ENCODE measurements at places on chromosomes 12 and 14.

DNA sequence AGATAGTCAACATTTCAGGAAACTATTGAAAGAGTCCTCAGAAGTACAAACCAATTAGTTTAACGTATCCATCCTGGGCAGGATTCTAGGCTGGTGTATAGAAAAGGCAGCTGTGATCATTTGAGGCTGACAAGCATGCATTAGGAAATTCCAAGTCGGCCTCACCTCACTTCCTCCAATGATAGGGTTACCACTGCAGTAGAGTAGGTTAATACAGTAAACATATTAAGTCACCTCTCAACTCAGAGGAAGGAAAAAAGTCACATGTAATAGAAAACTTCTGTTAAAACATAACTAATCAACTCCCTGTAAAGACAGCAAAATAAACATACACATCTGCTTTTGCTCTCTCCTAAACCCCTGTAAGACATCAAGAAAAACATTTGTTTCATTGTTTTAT is 33.5 kb downstream of the MED13L start:
- DNase-seq: no peak

DNA sequence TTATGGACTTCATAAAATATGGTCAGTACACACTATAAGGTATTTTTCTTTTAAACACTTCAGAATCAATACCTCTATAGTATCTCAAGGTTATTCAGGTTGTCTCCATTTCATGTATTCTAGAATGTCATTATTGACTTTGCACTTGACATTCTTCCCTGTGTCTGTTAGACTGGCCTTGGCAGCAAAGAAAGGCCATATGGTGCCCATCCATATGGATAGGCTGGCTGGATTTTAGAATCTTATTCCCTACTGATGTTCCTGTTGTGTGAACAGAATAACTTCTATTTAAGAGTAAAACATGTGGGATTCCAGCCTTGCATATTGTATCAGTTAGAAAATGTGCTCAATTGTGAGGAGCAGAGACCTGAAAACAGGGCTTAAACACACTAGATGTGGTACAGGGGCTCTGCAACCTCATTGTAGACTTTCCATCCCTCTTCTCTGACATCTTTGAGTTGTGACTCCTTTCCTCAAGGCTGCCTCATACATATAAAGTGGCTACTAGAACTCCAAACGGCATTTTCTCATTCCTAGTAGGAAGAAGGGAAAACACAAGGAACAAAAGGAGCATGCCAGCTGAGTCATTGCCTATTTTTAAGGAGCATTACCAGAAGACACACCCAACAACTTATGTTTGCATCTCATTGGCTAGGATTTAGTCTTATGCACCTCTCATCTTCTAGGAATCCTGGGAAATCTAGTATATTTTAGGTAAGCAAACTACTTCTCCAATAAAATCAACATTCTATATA is 221.2 kb upstream of the TMPO start:
- DNase-seq: no peak

DNA sequence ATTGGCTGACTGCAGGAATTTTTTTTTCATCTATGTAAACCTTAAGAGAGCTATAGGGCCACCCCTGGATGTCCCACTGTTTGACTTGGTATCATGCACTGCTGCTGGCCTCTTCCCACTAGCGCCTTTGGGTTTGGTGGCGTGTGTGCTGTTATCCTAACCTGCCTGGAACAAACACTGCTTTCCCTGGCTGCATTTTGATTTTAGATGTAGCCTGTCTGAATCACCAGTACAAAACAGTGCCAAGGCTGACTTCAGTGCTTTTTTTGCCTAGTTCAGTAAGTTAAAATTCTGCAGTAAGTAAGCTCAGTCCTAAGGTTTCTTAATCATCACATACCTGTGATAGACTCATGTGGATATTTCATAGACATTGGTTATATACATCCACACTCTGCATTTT is 99.2 kb downstream of the EML1 start:
- DNase-seq: no peak

GRCh38 chr14:92463141-92463540 is 50.4 kb upstream of the RIN3 start:
- no peak for DNase-seq

DNA sequence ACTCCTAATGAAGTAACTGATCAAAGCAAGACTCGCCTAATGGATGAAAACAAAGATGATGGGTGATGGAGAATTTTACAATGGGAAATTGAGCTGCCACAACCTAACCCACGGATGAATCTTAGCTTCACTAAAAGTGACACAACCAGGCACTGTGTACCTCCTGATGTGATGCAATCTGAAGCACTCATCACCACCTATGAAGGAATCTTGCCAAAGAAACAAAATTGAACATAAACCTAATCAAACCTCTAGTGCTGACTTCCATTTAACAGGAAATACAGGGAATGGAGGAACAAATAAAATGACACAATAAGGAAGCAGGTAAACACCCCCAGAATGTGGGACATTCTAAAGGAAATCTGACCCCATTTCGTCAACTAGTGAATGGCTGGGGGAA is 13.3 kb upstream of the RARG start:
- DNase-seq: no peak

- DNase-seq: no peak
Measured at GRCh38 chr12:50182461-50182860, 15.3 kb upstream of the CERS5 start.

GRCh38 chr12:52057638-52058576 is 6.7 kb downstream of the NR4A1 start:
- no peak for DNase-seq

- DNase-seq: no peak
Measured at GRCh38 chr14:32468955-32469354, 139.9 kb downstream of the AKAP6 start.

DNA sequence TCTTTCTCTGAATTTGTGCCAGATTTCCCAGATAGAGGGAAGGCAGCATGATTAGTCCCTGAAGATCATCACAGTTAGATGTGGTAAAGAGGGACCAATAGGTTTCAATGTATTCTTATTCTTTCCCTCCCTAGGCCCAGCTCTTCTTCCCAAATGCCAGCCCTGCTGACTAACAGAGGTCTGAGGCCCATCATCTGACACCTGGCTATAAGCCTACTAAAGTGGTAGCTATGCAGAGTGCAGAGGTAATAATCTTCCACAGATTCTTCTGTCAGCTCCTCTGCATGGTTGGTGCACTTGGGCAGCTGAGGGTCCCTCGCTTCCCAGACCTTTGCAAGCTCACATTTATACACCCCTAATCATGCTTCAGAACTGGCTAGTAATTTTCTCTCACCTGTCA is 63.7 kb upstream of the PZP start:
- DNase-seq: no peak

DNA sequence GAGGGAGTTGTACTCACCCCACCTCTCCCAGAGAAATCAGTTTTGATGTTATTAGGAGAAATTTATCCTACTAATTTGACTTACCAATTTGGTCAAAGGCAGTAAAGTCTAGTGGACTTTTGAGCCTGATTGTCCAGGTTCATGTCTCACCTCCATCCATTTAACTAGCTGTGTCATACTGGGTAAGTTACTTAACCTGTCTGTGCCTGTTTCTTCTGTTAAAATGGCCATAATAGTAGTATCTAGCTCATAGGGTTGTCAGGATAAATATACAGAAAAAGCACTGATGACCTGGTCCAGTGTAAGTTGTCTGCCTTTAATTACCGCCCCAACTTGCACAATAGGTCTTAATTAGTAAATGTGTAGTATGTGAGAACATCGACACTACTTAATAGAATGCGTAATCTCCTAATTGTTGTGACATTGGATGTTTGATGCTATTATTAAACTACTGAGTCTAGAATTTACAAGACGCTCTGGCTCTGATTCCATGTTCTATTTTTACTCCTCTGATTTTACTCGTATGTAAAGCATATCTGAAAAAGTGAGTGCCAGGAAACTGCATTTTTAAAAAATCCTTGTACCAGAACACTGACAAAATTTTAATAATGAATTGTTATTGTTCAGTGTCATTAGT is 1.5 kb downstream of the RAB21 start:
- DNase-seq: no peak

GRCh38 chr12:54299515-54300224 is 1.1 kb downstream of the NFE2 start:
- no peak for DNase-seq

DNA sequence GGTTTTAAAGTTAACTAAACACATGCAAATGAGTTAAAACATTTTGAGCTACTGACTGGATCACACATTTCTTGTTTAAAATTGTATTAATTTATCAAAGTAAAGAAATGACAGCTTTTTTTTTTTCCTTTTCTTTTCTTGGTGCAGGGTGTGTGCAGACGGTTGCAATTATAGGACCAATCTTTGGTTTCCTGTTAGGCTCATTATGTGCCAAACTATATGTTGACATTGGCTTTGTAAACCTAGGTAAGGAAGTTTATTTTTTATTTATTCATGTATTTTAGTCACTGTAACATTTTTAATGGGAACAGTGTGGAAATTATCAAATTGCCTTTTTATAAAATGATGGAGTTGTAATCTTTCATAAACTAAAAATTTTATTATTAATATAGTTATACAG is 21.9 kb downstream of the SLCO1C1 start:
- DNase-seq: no peak

DNA sequence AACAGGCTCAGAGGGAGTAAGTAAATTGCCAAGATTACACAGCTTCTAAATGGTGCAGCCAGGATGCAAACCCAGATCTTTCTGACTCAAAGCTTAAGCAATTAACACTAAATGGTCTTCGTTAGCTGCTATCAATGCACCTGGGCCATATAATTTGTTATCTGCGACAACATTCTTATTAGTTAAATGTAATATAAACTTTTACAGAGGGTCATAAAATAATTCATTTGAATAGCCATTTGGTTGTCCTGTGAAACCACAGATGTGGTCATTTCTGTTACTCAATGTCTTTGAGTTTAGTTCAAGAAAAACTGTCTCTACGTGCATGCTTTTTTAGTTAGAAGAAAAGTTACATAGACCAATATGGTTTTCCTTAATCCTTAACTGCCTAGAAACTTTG is 22.1 kb upstream of the NAP1L1 start:
- DNase-seq: no peak

GRCh38 chr12:41100572-41100971 is 87.5 kb upstream of the PDZRN4 start:
- DNase-seq: no peak

GRCh38 chr14:31449971-31450610 is 7.2 kb downstream of the DTD2 start:
- DNase-seq: peak; percentile 40

- peak; percentile 84 for DNase-seq
Measured at GRCh38 chr12:108854451-108855283, 2.7 kb downstream of the SSH1 start.

DNA sequence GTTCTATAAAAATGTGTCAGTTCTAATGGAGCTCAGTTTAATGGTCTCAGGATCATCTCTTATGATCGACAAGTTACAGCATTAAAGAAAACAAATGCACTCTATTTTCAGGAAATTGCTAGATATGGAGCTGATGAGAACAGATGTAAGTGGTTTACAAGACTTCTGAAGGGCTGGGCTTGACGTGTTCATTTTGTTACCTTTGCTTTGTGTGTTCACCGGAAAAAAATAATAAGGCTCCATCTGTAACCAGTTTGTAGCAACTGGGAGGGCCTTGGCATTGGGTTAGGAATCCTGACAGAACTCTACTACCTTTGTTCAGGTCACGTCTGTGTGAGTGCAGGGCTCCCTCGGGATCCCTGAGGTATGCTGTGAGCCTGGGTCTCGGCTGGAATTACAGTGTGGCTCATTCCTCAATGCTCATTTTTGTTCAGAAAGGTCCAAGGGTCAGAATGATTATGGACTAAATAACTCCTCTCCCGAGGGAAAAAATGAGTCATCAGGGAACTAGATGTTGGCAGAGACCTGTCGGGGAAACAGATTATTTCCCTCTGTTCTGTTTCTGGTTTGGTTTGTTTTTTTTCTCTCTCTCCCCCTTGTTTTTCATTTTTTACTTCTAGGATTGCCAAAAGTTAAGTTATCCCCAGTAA is 158.0 kb downstream of the SLC5A8 start:
- DNase-seq: no peak

DNA sequence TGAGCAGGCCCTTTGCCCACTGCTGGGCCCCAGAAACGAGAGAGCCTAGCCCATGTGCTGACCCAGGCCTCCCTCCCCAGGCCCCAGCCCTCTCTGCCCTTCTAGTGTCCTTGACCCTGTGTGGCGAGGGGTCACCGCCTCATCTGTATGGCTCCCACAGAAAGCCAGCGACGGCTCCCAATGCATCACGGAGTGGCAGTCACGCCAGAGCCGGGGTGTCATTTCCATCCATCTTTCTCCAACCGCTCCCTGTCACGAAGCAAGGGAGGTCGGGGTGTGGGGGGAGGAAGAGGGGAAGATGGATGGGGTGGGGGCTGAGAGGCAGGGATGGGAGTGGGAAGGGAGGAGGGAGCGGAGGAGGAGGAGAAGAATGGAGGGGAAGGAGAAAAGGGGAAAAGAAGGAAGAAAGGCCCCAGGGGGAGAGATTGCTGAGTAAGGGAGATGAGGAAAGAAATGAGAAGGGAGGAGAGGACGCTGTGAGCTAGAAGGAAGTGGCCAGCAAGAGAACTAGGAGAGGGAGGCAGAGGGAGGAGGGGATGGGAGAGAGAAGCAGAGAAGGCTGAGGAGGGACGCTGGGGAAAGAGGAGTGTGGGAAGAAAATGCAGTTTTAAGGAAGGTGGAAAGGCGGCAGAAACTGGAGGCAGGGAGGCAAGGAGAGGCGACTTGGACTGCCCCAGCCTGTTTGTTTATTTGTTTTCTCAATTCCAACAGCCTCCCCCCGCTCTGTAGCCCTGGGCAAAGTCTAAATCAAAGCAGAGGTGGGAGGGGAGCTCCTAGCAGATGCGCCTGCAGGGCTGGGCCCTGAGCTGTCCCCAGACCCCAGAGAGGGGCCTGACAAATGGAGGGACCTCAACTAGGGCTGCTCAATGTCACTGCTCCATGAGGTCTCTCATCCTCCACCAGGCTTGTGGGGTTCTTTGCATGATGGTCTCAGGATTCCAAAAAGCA is 75.5 kb upstream of the LHX5 start:
- DNase-seq: no peak

GRCh38 chr14:89469210-89470198 is 52.5 kb upstream of the FOXN3 start:
- DNase-seq: no peak

GRCh38 chr12:131783915-131784541 is 44.2 kb upstream of the MMP17 start:
- peak; percentile 81 for DNase-seq

- DNase-seq: no peak
Measured at GRCh38 chr14:82055515-82056115, 522.0 kb upstream of the SEL1L start.

DNA sequence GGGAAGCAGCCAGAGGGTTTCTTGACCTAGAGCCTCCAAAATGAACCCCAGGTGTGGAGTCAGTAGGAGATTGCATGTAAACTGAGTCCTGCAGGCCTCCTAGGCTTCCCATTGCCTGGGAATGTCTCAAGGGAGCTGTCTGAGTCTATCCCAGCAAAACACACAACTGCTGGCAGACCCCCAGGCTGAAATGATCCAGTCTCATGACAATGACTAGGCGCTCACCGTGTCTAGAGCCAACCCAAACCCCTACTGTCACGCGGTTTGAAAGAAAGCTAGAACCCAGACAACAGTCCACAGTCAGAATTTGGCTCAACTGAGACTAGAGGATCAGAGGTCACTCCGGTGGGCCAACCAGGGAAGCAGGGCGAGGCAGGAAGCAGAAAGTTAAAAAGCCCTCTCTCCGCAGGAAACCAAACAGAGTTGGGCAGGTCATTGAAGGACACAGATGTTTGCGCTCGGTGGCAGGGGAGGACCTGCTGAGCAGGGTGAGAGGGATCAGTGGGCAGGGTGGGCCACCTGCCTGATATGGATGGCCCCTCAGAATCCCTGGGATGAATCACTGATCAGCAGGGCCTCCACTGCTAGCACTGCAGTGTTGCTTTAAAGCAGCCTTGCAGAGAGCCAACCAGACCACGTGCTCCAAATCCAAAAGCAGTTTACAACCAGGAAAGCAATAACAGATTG is 23.8 kb downstream of the ACTN1 start:
- DNase-seq: no peak

- no peak for DNase-seq
Measured at GRCh38 chr12:75815756-75816155, 215.8 kb downstream of the PHLDA1 start.

Data from GM12865 (cell line).